ENCODE measurements at places on chromosomes 5 and 9. TPM values are rescaled to one million over a fixed set of nuclear protein-coding genes. Genes with fewer than 3 reads are reported as not detected.

Gene ERGIC1
- 28.7 TPM for total RNA-seq

Gene ENTPD8
- not detected for total RNA-seq

Gene DOK3
- total RNA-seq = 0.93 TPM

Gene TMEM252
- not detected for total RNA-seq

Gene ADAMTS16
- 3.9 TPM for total RNA-seq

DNA sequence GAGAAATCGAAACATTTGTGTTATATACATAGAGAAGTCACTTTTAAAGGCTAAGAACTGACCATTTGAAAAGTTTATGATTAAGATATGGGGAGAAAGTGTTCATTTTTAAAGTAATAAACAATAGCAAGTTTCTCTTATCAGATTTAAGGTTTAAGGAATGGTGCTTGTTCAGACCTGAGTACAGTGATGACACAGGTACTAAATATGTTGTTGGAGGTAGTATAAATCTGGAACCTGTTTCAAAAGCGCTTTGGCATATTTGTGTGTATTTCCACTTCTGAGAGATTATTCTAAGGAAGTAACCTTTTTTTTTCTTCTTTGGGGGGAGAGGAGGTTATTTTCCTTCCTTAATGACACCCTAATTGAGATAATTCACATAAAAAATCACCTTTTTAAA lies 18.4 kb downstream of the CDC42SE2 start:
- peaks cover 10% of the 10 kb centered on the region for H3K4me1 ChIP-seq
- no peak for DNase-seq
- no peaks in the 10 kb centered on the region for H3K27me3 ChIP-seq
- H3K27ac ChIP-seq = no peak overlapping the region

- no peaks in the 10 kb centered on the region for H3K27me3 ChIP-seq
- H3K27ac ChIP-seq = no peak overlapping the region
- no peak for DNase-seq
- H3K4me1 ChIP-seq = no peaks in the 10 kb centered on the region
- H3K4me3 ChIP-seq = no peak overlapping the region
Observed at GRCh38 chr5:68515514-68515913, 300.0 kb downstream of the PIK3R1 start.

- H3K36me3 ChIP-seq = no peaks in the 10 kb centered on the region
- no peaks in the 10 kb centered on the region for H3K27me3 ChIP-seq
- peaks cover 16% of the 10 kb centered on the region for H3K4me1 ChIP-seq
- no peak overlapping the region for H3K27ac ChIP-seq
- H3K4me3 ChIP-seq = no peak overlapping the region
- DNase-seq = no peak
Observed at GRCh38 chr5:34691326-34691725, 35.2 kb downstream of the RAI14 start.

Measured in neural progenitor cell (in vitro differentiated cells).